ENCODE measurements at places on chromosomes 4 and X.

DNA sequence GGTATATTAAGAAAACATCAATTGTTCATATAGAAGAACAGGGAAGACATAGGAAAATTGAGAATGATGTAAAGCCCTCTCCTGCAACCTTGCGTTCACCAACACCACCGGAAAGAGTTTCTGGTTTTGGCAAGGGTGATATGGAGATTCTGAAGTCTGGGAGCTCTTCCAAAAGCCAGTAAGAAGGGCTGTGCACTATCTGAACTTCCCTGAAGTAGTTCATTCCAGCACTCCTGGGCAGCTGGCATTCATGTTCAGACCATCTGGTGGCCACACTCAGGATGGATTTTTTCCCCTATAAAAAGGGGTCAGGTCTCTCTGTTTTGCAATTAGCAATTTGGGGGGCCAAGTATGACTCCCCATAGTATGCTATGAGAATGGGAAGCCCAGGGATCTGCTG is 15.4 kb upstream of the TLR2 start:
- no peak for DNase-seq

GRCh38 chr4:68062501-68062900 is 67.2 kb downstream of the TMPRSS11F start:
- DNase-seq, result no peak

DNA sequence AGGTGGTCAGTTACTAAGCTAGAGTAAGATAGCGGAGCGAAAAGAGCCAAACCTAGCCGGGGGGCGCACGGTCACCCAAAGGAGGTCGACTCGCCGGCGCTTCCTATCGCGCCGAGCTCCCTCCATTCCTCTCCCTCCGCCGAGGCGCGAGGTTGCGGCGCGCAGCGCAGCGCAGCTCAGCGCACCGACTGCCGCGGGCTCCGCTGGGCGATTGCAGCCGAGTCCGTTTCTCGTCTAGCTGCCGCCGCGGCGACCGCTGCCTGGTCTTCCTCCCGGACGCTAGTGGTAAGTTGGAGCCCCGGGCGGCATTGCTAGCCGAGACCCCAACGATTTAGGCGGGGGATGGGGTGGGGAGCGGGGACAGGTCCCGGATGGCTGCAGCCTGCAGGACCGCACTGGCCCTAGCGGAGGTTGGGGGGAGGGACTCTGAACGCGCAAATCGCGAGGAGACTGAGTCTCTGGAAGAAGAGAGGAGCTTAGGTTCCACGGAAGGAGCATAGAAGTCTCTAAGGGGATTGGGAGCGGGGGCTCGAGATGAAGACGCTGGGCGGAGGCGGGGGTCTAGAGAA is 573 bp downstream of the HTR2C start:
- no peak for DNase-seq

- DNase-seq, result no peak
Observed at GRCh38 chr4:113272523-113272922, 223.1 kb downstream of the ANK2 start.

DNA sequence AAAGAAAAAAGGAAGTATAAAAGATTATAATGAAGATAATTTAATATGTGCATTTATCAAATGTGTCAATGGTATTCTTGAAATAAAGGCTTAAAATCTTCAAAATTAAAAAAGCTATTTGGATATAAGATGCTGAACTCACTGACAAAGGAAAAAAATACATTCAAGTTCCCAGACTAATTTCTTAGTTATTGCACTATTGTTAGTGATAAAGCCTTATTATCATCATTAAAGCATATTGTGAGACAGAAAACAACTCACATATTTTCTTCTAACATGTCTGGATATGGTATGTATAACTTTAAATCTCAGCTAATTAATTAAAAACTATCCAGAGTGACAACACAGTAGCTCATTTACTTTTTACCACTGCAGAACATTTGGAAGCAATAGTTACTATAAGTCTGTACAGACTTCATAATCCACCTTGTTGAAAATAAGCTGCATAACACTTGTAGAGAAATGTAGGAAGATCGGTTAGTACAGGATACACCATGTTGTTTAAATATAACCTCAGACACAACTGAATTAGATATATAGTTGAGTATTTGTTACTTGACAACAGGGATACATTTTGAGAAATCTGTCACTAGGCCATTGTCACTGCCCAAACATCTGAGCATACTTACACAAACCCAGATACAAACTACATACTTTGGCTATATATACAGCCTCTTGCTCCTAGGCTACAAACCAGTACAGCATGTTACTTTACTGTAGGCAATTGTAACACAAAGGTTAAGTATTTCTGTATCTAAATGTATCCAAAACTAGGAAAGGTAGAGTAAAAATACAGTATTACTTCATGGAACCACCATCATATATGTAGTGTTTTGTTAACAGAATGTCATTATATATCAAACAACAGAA is 12.8 kb upstream of the FAM200B start:
- no peak for DNase-seq

DNA sequence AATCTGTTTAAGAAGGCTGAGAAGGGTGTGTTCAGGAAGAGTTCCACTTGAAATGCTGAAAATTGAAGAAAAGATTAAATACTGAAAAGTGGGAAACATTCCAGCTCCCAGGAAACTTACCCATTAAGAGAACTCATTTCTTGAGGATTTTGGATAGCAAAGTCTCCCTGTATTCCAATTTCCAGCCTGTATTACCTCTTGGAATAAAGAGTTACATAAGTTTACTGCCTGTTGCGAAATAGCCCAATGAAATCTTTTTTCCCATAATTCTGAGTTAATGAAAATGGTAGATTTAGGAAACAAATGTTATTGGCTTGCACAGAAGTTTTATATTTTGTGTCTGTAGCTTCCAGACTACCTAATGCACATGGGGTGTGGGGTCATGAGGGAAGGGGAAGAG is 12.0 kb downstream of the NHSL2 start:
- no peak for DNase-seq

GRCh38 chr4:79049840-79050540 is 110.8 kb upstream of the PAQR3 start:
- no peak for DNase-seq

DNA sequence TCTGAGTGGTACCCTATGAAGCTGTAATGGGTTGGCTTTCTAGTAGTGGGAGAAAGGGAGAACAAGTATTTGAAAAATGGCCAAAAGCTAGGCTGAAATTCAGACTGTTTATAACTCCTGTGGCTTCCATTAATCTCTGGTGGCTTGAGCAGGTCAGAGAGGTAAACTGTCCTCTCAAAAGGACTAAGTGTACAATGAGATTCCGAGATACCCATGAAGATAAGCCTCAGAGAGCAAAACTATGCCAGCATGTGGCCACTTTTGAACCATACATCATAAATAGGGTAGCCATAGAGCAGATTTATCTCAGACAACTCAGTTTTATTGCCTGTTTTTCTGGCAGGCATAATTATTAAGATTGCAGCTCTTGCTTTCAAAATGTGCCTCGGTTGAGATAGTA is 89.2 kb downstream of the CHRDL1 start:
- no peak for DNase-seq

- DNase-seq, result no peak
Observed at GRCh38 chr4:6875431-6875831, 34.2 kb upstream of the TBC1D14 start.

DNA sequence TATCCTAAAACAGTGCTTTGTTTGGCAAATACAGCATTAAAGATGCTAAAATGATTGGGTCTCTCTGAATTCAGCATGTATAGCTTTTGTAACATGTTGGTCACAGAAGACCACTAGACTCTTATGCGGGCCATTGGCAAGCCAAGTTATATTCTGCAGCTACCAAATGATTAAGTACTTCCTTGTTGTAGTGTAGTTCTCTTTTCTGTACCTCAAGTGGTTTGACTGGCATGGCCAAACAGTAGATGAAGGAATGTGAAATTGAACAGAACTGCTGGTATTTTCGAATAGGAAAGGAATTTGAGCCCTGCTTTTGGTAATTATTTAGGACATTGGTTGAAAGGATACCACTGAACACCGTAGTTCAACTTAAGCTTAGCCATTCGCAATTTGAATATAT is 193.9 kb upstream of the GPC4 start:
- no peak for DNase-seq

- DNase-seq, result no peak
Observed at GRCh38 chr4:184190711-184191110, 27.0 kb downstream of the ENPP6 start.

DNA sequence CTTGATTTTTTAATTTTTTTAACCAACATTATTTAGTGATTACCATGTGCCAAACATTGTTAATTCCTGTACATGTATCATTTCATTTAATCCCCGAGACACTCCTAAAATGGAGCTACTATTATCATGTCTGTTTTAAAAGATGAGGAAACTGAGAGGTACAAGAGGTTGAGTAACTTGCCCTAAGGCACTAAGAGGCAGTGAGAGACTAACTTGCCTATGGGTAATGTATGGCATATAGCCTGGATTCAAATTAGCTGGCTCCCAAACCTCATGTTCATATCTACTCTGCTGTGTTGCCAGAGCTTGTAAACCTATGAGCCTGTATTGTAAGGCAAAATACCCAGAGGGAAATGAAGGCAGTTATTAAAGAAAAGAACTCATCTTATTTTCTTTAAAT is 443.6 kb downstream of the IL15 start:
- DNase-seq, result no peak

DNA sequence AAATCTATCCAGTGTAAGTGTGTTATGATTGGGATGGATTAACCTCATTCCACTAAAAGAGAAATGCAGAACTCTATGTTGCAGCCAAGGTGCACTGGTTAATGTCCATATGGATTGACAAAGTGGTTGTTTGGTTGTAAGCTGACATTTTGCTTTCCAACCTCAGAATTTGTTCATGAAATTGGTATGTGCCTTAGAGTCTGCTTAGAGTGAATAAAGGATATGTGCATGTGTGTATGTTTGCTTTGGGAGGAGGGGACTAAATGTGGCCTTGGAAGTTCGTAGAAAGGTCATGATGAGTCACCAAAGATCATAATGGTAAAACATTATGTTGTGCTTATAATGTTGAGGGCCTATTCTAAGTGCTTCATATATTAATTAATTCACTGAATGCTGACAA is 44.1 kb upstream of the MBNL3 start:
- DNase-seq, result peak; percentile 0

GRCh38 chr4:136931781-136932180 is 600.5 kb downstream of the PCDH18 start:
- no peak for DNase-seq

GRCh38 chr4:24781999-24782745 is 13.2 kb upstream of the SOD3 start:
- no peak for DNase-seq

DNA sequence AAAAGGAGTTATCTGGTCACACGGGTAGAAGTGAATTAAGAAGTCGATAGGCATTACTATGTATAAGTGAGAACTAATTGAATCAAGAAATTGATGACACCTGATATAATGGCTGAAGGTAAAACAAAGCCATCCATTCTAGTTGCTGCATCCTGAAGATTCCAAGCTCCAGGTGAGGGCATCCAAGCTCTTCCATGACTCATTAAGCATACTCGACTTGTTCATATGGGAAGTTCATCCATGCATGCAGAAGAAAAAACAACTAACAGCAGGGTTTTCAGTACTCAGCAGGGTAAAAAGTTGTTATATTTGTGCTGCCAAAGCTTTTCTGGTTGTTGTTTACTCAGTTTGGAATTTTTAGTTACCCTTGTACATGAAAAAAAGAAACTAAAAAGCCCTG is 508.0 kb upstream of the CXorf51A start:
- no peak for DNase-seq

GRCh38 chr4:184641022-184641421 is 8.2 kb downstream of the CASP3 start:
- DNase-seq, result no peak

- no peak for DNase-seq
Observed at GRCh38 chr4:81621490-81621889, 149.8 kb upstream of the RASGEF1B start.

DNA sequence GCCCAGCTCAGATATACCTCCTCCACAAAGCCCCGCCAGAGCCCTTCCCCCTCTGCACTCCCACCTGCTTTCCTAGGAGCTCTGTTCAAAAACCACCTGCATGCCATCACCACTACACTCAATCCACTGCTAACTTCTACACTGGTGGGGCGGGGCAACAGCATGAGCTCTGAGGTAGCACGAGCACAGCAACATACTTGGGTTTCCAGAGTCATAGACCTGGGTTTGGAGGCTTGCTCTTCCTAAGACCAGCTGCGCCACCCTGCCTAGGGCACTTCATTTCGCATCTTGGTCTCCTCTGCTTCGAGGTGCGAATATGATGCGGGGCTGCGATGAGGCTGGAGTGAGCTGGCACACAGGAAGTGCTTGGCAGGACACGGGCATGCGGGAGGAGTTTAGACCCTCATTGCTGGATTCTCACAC is 3.6 kb downstream of the SASH3 start:
- DNase-seq, result no peak

DNA sequence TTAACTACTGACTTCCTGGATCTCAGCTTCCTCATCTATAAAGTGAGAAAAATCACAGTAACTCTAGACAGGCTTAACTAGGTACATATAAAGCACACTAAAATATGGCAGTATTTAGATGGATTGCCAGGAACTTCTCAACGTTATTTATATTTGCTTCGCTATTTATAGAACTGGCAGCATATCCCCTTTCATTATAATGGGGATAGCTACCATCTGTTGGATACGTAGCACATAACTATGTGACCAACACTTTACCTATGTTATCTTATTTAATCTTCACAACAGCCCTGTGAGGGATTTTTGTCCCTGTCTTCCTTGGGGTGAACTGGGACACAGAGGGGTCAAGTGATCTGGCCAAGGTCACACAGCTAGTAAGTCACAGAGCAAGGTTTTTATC is 64.6 kb downstream of the ENPEP start:
- DNase-seq, result no peak

- DNase-seq, result no peak
Observed at GRCh38 chrX:54435121-54435520, 5.1 kb upstream of the TSR2 start.

DNA sequence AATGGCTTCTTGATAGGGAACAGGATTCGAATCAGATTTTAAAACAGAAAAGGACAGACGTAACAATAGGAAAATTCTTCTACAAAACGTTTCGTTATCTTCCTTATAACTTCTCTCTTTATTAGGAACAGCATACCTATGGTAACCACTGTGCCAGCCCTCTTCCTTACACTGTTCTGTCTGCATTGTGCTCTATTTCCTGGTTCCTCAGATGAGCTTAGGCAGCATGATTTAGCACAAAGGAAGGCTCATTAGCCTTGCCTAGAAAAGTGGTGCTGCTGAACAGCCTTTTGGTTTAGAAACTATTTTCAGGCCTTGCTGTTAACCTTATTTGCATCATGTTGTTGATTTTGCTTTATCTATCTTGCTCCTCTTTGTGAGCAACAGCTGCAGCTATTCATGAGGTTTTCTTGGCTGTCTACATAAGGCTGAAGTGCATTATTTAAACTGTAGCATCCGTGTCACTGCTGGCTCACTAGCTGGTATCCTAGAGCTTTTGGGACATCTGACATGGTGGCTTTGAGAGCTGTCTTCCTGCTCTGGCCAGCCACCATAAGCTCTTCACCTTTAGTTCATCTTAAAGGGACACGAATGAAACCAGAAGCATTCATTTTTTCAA is 69.9 kb upstream of the NRK start:
- DNase-seq, result no peak

GRCh38 chrX:115330498-115331168 is 41.1 kb downstream of the LUZP4 start:
- peak; percentile 33 for DNase-seq
